HTR-8/SVneo (cell line): ENCODE measurements at places on chromosomes 12 and 14.

DNA sequence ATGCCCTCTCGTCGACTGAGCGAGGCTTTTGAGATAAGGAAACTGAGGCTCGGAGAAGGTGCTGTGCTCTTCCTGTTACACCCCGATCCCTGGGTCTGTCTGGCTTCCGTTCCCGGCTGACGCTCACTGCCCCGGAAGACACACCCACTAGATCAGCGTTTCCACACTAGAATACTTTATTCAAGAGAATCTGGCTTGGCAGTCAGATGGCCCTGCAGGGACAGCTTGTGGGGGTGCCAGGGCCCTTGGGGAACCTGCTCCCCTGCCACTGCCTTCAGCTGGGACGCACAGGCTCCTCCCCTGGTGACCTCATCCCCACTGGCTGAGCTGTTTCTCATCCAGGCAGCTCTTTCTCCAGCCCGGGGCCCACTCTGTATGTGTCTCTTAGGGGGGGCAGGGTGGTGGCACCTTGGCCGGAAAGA is 13.7 kb downstream of the PGF start:
- DNase-seq: no peak

DNA sequence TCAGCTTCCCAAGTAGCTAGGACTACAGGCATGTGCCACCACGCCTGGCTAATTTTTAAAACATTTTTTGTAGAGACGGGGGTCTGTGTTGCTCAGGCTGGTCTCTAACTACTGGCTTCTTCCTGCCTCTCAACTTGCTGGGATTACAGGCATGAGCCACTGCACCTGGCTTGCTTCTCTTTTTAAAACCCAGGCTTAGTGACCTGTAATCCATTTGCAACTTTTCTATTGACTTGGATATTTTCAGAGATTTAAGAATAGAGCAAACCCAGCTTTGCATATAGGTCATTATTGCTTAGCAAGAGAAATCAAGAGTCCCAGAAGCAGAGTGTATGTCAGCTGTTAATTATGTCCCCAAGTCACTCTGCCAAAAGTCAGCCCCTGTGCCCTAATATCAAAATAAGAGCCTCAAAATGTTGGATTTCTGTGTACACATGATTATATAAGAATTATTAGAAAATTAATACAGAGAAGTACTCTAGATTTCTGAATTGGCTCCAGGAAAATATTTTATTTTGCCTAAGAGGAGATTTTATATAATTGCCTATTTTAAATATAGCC is 24.9 kb downstream of the TCP11L2 start:
- no peak for DNase-seq

- no peak for DNase-seq
Observed at GRCh38 chr12:30896461-30896860, 30.1 kb upstream of the TSPAN11 start.

DNA sequence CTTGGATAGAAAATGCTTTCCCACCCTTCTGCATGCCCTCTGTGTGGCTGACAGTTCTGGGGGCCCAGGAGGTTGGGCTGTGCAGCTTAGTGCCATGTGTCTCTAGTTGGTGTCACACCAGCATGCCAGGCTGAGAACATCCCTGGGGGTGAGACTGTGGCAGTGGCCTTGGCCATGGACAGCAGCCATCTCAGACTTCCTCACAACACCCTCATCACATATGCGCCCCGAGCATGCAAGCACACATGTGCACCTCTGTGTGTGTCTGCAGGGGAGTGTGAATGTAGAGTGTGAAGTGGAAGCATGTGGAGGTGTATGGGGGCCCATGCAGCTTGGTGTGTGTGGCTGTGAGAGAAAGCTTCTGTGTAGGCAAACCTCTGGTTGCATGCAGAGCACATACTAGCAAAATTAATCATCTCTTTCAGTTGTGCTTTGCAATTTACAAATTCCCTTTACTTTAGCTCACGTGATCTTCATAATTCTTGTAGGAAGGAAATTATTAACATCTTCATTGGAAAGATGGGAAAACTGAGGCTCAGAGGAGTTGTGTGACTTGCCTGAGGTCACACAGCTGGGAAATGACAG is 8.4 kb downstream of the ASIC1 start:
- no peak for DNase-seq

DNA sequence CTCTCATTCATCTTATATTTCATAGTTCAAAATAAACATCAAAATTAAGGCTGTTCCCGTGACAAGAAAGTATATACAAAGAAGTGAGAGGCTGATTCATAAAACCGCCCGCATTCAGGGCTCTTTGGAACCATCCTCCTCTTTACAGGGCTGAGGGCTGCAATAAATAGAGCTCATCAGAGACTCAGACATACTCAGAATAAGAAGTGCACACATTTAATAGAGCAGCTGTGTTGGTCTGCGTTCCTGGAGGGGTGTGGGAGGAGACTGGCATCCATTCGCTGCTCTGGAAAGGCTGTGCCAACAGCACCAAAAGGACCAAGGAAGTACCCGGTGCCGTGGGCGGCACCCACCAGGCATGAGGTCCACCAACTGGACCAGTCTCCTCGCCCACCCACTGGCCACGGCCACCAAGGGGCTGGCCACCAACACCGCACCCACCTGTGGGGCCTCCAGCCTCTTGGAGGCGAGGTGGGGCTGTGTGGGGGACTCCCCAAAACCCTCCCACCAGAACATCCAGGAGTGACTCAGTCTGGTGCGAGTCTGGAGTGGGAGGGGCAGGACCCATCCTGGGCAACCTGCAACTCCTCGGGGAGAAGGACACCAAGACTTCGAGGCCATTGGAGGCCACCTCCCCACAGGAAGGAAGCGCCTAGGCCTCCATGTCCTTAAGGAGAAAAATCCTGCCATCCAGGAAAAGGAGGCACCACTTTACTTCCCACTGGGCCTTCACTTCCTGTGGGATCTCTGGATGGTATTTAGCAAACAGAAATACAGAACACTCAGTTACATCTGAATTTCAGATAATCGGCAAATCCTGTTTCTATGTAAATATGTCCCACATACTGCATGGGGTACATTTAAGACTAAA is 32.7 kb downstream of the VCPKMT start:
- DNase-seq: no peak
